EL (cell line): ENCODE measurements at places on chromosomes 2 and 18.

- no peak for DNase-seq
Measured at GRCh38 chr2:218557941-218558340, 10.2 kb downstream of the USP37 start.

GRCh38 chr2:209817844-209818271, 46.2 kb downstream of the UNC80 start:
- DNase-seq, result no peak

- no peak for DNase-seq
Measured at GRCh38 chr2:218890369-218890768, 9.7 kb downstream of the WNT10A start.

- no peak for DNase-seq
Measured at GRCh38 chr2:38602136-38602731, 494 bp downstream of the HNRNPLL start.

DNA sequence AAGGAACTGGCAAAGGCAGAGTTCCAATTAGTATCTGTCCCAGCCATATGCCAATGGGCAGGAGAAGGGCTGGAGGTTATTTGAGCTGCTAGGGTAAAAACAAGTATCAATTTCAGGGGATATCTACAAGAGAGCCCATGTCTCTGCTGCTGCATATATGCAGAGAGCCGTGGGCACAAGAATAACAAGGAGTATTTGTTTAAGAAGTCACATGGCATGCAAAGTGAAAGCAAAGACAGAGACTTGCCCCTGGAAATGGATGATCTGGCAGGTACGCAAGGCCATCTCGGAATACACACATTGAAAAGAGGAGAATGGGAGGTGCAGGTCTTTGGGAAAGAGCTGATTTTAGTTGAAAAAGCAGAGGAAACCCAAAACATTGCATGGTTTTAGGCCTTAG, 170.6 kb downstream of the EVA1A start:
- no peak for DNase-seq

DNA sequence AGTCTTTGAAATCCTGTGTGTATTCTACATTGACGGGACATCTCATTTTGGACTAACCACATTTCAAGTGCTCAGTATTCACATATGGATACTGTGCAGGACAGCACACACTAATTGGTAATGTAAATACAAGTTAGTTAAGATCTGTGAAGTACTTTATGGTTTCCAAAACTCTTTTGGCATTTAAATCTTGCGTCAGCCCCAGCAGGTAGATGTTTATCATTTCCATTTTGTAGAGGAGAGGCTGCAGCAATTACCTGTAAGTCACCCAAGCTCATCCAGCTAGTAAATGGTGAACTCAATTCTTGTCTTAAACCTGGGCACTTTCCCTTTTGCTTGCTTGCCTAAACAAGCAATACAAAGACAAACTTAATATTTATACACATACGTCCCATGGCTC, 1.6 kb upstream of the NAGK start:
- DNase-seq, result no peak

- DNase-seq, result no peak
Measured at GRCh38 chr2:156350374-156351142, 18.0 kb upstream of the NR4A2 start.

DNA sequence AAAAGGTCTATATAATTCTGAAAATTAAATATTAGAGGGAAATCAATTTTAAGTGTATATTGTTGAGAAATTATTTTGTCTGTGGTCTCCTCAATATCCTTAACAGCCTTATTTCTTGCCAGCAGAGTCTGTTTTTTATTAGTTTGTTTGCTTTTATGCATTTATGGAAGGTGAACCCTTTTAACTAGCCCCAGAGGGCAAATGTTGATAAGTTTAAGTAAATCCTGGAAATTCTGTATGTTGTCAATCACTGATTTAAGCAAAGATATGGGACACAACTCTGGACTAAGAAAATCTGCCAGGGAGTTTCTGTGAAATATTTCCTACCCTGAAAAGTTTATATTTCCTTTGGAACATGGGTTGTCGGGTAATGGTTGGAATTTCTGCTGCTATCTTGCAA, 339.5 kb upstream of the COL3A1 start:
- DNase-seq, result no peak

- no peak for DNase-seq
Measured at GRCh38 chr2:227818675-227819397, 5.2 kb downstream of the CCL20 start.

GRCh38 chr2:231527955-231528635, 2.1 kb downstream of the NMUR1 start:
- DNase-seq, result no peak

GRCh38 chr2:112142525-112143078, 4.4 kb downstream of the FBLN7 start:
- DNase-seq, result no peak

GRCh38 chr2:187684174-187684573, 129.9 kb upstream of the TFPI start:
- DNase-seq, result peak; percentile 5

- no peak for DNase-seq
Measured at GRCh38 chr2:151113318-151113717, 148.3 kb downstream of the RBM43 start.

DNA sequence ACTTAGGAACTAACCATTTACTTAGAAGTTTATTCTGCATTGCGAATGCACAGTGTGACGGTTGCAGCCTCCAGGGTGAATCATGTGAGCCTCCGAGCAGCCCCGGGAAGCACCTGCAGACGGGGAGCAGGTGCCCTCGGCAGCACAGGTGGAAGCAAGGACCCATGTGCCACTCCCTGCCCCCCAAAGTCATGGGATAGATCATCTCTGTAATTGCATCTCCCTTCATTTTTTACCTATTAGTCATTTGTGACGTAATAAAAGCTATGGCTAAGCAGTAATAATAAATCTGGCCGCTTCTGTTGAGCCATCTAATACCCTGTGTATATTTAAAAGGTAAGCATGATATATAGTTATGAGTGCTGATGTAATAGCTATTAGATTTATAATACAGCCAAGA, 97.2 kb downstream of the PTGR3 start:
- peak; percentile 30 for DNase-seq

- DNase-seq, result no peak
Measured at GRCh38 chr18:76472829-76473228, 22.2 kb downstream of the ZNF516 start.

DNA sequence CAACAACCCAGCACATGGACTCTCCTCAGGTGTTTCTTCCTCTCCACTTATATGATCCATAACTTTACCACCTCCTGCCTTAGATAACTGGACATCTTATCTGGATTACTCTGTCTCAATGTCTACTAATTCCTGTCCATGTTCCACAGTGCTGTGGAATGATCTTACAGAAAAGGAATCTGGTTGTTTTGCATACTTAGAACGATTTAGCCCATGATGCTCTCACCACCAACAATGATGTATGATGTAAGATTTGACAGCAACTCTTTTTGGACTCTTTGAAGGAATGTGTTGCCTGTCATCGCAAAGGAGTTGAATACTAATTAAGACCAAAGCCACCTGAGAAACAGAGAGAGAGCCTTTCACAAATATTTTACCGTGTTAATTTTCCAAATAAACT, 37.7 kb upstream of the SYT4 start:
- no peak for DNase-seq

DNA sequence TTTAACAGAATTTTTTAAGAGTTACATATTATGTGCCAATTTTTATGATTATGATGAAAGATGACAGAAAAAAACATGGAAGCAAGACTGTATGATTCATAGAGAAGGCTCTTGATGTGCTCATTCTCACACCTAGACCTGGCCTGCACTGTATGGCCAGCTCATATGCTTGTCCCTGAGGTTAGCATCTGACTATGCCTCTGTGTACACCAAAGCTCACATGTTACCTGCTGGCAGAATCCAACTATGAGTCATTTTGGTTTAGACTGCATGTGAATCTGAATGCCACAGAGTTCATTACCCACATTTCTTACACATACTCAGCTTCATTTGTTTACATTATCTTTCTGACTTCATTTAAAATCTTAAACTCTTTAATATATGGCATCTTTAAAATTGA, 139.0 kb downstream of the DSC3 start:
- DNase-seq, result peak; percentile 1

- peak; percentile 99 for DNase-seq
Measured at GRCh38 chr18:48942554-48943261, 8.1 kb downstream of the SMAD7 start.

GRCh38 chr2:103437161-103437560, 675.3 kb downstream of the TMEM182 start:
- DNase-seq, result no peak

DNA sequence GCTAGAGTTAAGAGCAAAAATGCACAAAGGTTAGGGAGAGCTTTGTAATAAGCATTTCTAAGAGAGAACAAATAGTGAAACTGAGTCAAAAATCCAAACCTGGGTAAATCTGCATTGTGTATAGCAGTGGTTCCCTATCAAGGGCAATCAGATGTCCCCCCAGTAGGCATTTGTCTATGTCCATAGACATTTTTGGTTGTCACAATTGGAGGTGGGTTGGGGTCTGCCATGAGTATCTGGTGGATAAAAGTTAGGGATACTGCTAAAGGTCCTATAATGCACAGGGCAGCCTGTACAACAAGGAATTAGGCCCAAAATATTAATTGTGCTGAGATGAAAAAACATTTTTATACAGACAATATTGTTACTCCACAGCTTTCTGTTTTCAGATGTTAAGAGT, 21.0 kb downstream of the NOP58 start:
- DNase-seq, result no peak

- DNase-seq, result no peak
Measured at GRCh38 chr2:160411955-160412354, 81.7 kb downstream of the RBMS1 start.

GRCh38 chr2:3280197-3280596, 97.4 kb downstream of the EIPR1 start:
- no peak for DNase-seq

GRCh38 chr2:240523451-240524281, 34.1 kb downstream of the ANKMY1 start:
- no peak for DNase-seq

DNA sequence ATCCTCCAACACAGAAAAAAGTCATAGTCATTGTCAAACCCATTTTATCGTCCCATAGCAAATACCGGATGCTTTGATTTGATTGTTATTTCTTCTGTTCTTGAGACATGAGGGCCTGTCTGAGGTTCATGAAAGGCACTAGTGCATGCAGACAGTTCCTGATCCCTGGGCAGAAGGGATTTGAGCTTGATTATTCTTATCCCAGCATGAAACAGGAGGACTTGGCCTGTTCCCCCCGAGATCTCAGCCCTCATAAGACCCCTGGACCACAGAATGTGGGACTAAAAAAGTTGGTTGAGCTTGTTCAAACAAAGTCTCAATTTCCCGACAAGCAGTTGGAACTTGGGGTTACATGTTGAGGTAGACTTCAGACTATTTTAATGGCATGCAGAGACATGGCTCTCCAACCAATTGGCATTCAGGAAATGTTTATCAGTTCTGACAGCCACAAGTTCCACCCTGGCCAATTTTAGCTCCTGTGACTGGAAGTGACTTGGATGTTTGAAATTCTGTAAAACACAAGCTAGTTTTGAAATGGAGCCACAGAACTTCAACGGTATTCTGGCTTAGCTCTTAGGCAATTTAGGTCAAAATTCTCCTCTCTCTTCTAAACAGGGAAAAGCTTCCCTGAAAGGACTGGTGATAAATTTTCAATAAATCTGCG, 366.9 kb upstream of the SLC14A2 start:
- peak; percentile 56 for DNase-seq

DNA sequence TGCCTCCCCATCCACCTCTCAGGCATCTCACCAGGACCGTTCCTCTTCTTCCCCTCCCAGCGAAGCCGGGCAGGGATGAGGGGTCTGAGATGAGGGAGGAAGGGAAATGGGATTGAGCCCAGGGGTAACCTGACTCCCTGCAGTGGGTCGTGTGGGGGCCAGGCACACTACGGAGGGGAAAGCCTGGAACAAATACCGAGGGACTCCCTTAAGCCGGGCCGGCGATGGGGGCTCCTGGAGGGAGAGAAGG, 250 bp upstream of the SPEG start:
- no peak for DNase-seq

- DNase-seq, result no peak
Measured at GRCh38 chr2:72378753-72379348, 231.2 kb upstream of the CYP26B1 start.

- no peak for DNase-seq
Measured at GRCh38 chr2:168658706-168659105, 143.7 kb upstream of the NOSTRIN start.

DNA sequence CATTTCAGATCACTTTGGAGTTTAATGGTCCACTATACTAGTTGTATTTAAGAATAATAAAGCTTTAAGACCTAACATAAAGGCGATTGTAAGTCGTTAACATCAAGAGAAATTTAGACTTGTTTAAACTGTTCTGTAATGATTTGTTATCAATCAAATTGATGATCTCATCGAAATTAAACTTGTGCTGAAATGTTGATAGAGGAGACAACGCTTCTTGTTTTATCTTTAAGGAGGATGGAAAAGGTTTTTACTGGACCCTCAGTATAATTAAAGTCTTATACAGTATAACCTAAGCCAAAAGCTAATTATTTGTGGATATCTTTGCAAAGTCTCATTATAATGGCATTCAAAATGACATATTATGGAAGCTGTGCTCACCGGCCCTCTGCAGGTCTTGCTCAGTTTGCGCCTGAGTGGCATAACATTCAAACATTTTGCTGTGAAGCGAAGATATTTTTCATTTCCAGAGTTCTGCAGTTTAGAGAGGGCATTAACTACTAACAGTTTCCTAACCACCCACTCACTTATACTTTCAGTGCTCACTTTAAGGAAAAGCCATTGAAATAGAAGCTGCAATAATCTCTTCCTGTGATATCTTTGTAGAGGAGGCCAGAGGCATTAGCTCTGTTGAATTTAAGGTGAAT, 1.4 kb upstream of the SERTAD2 start:
- peak; percentile 45 for DNase-seq

DNA sequence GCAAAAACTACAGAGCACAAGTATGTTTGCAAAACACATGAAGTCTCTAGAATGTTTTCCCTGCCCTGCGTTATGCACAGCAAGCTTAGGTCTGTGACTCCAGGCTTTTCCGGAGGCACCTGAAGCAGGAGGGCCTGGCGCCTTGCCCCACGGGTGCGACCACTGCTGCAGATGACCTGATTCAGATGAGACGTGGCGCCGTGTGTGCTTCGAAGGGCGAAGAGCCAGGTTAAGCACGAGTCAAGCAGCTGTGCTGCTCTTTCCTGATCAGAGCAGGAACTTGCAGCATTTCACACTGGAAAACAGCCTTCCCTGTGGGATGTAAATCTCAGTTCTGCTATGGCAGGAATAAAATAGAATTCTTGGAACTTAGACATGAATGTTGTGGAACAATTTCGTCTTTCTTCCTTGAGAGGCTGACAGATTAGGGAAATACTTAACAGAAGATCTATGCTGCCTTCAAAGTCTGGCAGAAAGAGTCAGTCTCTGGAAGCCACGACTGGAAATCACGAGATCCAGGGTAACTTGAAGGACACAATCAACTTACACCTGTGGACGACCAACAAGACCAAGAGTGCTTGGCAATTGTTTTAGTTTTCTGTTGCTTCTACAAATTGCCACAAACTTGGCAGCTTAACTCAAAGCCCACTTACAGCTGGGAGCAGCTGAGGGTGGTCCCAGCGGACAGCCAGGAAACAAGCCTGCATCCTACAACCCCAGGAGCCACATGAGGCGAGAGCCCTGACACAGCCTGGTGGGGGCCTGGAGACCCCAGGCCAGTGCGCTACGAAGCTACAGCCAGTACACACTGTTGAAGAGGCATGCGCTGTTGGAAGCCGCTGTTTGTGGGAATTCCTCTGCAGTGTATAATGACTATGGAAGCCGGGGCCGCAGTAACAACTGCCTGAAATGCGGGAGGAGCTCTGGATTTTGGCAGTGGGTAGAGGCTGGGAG, 42.9 kb downstream of the EIPR1 start:
- no peak for DNase-seq

- DNase-seq, result no peak
Measured at GRCh38 chr2:217049956-217050355, 190.1 kb upstream of the TNP1 start.
